Activated T-cell treated with anti-CD3 and anti-CD28 coated beads, Interleukin-2, amount 50 U/mL, for 72 hours (primary cell): ENCODE measurements at places on chromosomes 2 and 18.

DNA sequence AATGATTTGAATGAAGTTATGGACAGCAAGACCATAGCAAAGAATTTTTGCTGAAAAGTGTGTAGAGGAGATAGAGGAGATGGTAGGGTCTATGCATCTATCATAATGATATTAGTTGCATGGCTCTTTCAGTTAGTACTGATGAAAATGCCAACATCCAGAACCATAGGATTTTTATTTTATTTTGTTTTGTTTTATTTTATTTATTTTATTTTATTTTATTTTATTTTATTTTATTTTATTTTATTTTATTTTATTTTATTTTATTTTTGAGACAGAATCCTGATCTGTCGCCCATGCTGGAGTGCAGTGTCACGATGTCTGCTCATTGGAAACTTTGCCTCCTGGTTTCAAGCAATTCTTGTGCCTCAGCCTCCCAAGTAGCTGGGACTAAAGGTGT, 1021.1 kb upstream of the ZEB2 start:
- DNase-seq, result no peak

DNA sequence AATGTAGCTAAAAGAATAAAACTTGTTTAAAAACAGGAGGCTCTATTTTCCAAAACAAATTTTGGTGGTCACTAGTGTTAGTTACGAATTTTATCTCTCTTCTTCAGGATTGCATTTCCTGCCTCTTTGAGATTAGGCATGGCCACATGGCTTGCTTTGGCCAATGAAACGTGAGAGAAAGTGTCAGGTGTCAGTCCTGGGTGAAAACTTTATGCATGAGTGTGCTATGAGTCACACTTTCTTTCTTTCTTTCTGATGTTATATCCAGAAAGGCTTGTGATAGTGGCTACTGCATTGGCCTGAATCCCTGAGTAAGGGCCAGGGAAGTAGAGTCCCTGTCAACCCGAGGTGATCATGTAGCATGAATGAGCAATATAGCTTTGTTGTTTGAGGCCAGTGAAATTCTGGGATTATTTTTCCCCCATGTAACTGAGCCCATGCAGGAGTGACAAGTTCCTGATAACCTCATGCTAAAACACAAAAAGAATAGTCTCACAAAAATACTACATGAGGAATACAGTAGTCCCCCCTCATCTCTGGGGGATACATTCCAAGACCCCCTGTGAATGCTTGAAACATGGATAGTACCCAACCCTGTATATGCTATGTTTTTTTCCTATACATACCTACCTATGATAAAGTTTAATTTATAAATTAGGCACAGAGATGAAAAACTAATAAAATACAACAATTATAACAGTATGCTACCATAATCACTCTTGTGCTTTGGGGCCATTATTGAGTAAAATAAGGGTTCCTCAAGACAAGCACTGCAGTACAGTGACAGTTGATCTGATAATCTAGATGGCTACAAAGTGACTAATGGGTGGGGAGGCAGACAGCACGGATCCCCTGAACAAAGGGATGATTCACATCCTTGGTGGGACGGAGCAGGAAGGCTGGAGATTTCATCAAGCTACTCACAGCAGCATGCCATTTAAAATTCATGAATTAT, 109.5 kb downstream of the CDC42EP3 start:
- peak; percentile 49 for DNase-seq

GRCh38 chr2:16188261-16188890, 248.0 kb downstream of the MYCN start:
- no peak for DNase-seq

DNA sequence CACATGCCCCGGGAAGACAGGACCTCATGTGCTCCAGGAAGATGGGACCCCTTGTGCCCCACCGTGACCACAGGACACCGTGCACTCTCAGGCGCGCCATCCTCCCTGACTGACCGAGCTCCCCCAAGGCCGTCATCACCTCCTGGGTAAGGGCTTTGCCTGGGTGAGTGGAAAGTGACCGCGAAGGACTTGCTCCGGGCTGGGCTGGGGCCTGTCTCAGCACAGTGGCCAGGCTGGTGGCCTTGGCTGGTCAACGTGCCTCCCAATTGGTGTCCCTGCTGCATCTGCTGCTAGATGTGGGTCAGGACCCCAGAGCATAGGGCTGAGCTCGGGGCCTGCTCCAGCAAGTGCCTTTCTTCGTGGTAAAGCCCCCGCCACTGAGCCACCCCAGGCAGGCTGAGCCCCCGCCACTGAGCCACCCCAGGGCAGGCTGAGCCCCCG, 69.7 kb upstream of the CTDP1 start:
- DNase-seq, result no peak

GRCh38 chr18:10559553-10560451, 34.0 kb downstream of the NAPG start:
- DNase-seq, result no peak

- DNase-seq, result no peak
Observed at GRCh38 chr2:239469106-239469960, 68.5 kb upstream of the HDAC4 start.

DNA sequence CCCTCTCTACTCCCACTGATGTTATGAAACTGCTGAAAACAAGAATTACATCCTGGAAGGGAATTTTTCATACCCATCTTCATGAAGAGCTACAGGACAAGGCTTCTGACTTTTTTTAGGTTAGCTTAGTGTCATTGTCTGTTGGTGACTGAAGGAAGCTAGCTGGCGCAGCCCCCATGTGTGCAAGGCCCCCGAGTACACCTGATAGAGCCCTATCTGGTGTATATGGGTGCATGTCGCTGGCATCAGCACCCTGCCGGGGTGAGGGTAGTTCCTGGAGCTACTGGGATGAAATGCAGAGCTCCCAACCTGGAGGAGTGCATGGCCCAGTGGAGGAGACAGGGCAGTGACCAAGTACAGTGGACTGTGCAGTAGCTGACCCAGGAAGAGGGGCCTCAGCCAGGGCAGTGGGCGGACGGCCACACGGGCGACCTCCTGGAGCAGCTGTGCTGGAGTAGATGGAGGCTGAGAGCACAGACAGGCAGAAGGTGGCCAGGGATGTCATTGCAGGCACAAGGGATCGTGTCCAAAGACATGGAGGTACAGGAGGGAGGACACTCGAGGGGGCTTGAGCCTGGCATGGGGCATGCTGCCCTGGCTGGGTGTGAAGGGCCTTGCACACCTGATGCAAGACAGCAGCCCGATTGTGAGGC, 12.1 kb downstream of the IMPA2 start:
- DNase-seq, result no peak

GRCh38 chr2:3759761-3760160, 56.4 kb downstream of the DCDC2C start:
- no peak for DNase-seq

- no peak for DNase-seq
Observed at GRCh38 chr18:22698711-22699110, 234.4 kb upstream of the RBBP8 start.

DNA sequence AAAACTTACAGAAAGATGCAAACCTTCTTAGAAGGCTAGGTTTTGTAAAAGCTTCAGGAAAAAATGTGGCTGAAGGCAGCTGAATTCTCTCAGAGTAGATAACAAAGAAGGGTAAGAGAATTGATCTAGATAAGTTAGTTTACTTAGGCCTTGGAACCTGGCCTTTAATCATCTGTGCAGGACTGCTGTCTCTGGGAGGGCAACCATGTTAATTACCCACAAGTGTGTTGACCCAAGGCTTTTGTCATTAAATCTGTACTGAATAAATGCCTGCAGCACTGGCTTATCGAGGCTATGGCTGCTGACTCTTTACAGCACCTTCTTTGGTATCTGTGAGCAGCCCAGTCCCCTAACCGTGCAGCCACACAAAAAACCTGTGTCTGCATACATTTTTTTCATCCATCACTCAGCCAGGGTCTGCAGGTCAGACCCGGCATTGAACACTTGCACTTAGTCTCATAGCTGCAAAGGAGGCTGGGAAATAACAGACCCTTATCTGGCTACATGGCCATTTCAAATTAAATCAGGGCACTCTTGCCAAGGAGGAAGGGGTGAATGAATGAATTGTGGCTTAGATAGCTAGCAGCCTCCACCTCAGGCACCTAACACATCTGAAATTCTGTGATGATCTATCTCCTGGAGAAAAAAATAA, 120.2 kb upstream of the MSH2 start:
- DNase-seq, result no peak

GRCh38 chr2:25333981-25334380, 7.7 kb downstream of the DNMT3A start:
- DNase-seq, result no peak
